ENCODE measurements at places on chromosomes 4 and X.

GRCh38 chr4:163482190-163482589 is 8.6 kb upstream of the TKTL2 start:
- no peak for DNase-seq

DNA sequence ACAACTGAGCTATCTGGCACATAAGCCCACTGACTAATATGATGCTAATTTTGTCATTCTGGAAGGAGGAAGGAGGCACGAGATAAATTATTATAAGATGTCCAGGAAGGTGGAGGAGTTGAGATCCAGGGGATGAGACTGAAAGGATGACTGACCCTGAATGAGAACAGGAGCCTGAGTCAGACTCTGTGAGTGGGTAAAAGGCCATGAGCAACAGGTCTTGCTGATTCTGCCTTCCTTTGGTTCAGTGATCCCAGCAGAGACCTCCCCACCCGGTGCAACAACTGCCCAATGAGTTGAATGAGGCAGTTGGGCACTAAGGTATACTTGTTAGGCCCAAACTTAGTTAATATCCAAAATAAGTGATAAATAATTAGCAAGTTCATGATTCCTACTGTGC is 238.1 kb upstream of the GPC4 start:
- no peak for DNase-seq

GRCh38 chr4:1544861-1545281 is 138.6 kb upstream of the NKX1-1 start:
- DNase-seq, result no peak

GRCh38 chrX:72316408-72317110 is 10.8 kb upstream of the CITED1 start:
- no peak for DNase-seq

- DNase-seq, result peak; percentile 22
These were observed 120.8 kb upstream of the PJA1 start for GRCh38 chrX:69285881-69286564.

GRCh38 chr4:38177035-38177546 is 216.9 kb downstream of the PTTG2 start:
- DNase-seq, result peak; percentile 39

DNA sequence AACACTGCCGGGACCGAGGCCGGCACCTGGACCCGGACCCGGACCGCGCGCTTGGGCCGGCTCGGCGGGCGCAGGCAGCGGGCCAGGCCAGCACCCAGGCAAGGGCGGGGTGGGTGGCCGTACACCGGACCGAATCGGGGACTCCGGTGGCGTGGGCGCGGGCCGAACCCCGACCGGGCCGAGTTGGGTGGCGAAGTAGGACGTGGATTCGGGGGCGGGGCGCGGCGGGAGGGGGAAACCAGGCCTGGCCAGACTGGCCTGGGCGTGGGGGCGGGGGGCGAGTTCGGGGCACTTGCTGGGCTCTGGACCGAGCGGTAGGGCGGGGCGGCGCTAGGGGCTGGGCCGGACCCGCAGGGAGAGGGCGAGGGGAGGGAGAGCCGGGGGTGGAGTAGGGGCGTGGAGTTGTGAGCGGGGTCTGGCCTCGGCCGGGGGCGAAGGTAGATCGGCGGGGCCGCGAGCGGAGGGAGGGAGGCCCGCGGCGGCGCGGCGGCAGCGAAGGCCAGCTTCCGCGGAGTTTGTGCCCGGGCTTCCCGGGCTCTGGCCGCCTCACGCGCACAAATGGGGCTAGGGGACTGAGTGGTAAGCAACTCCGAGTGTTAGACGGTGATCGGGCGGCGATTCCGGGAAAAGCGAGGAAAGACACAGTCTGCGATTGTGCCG is 1.8 kb upstream of the BCORL1 start:
- DNase-seq, result no peak

GRCh38 chr4:160546201-160546600 is 1443.3 kb downstream of the RAPGEF2 start:
- DNase-seq, result no peak

GRCh38 chrX:85620466-85620865 is 241.0 kb upstream of the POF1B start:
- no peak for DNase-seq

GRCh38 chrX:66009231-66009845 is 30.5 kb downstream of the VSIG4 start:
- DNase-seq, result no peak

DNA sequence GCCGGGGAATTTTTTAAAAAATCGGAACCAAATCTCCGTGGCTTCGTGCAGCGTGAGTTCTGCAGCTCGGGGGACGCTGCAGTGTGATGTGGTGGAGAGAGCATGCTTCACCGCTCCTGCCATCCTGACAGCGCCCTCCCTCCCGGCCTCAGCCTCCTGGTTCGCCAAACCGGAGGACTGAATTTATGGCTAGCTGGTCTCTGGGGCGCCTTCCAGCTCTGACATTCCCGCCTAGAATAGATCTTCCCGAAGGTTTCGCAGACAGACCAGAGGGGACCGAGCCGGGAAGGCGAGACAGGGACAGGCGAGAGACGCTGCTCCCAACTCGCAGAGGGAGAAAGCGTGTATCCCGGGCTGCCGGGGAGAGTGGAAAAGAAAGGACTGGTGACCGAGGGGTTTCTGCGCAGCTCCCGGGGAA is 25.9 kb downstream of the HOPX start:
- DNase-seq, result no peak

DNA sequence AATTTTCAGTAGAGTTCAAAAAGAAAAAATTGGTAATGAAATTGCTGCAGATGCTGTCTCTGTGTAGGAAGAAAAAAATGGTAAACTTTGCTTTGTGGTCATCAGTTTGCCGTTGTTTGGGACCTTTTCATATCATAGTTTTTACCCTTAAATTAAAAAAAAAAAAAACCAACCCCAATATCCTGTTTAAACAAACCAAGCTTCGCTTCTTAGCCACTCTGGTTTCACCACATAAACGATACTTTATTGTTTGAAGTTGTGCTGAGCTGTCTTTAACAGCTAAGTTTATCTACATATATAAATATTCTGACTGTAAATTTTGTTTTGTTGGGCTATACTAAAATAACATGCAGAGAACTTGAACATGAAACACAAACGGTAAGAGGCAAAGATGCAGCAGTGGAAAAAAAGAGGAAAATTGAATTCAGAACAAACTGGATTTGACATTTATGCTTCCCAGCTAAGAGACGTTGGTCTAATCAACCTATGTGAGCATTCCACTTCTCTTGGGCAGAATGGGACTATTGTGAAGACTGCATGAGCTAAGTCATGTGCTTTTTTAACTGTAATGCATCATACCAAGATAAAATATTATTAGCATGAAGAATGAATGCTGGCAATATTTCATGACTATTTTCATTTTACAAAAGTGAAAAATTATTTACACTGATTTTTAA is 15.7 kb upstream of the H2AZ1 start:
- no peak for DNase-seq

DNA sequence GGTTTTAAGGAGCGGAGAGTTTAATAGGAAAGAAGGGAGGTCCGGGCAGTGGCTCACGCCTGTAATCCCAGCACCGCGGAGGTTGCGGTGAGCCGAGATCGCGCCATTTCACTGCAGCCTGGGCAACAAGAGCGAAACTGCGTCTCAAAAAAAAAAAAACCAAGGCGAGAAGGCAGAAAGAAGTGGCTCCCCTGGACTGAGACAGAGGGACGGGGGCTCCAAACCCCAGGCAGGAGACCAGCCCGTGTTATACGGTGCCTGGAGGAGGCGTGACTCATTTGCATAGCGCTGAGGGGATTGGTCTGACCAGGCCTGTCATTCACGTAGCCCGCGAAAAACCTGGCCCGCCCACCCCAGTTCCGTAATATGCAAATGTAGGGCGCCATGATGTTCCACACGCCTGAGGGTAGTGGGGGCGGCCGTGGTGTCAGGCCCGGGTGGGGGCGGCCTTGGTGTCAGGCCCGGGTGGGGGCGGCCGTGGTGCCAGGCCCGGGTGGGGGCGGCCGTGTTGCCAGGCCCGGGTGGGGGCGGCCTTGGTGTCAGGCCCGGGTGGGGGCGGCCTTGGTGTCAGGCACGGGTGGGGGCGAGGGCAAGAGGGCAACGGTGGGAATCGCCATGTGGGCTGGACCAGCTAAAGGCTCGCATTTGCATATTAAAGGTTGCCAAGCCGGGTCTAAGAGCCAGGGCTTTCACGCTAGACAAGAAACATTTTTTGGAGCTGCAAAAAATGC is 2.1 kb downstream of the PLCXD1 start:
- peak; percentile 81 for DNase-seq

DNA sequence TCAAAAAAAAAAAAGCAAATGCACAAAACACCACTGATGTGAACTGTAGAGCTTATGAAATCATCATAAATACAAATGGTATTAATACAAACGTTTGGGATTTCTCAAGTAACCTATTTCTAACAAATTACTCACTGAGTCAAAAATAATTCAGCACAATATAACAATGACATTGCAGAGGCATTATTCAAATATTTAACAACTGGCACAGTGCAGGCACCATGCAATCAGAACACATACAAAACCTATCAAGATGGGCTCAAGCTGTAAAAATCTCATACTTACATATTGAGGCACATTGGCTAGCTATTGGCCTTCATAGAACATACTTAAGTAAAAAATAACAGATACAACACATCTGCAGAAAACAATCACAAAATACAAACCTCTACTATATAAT is 81.1 kb downstream of the LRBA start:
- DNase-seq, result no peak

GRCh38 chr4:26723216-26723615 is 137.4 kb upstream of the STIM2 start:
- no peak for DNase-seq

- DNase-seq, result no peak
These were observed 11.5 kb upstream of the CHST7 start for GRCh38 chrX:46561824-46562657.

DNA sequence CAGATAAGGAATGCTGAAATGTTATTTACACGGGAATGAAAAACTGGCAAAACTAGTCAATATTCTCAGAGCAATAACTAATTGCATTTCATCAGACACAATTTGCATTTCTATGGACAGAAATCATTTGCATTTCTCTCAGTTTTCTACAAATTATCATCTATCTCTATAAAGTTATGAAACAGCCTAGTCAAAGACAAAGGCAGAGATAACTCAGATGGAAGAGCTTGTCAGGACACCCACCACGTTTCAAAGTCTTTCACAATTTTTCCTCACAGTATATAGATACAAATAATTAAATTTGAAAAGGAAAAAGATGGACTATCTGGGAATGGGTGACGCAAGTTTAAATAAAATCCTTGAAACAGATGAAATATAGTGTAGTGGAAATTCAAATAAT is 230.8 kb downstream of the GASK1B start:
- no peak for DNase-seq

GRCh38 chr4:99921174-99921573 is 25.2 kb downstream of the DNAJB14 start:
- DNase-seq, result no peak

- no peak for DNase-seq
These were observed 191.9 kb downstream of the FBXW7 start for GRCh38 chr4:152344001-152344400.

DNA sequence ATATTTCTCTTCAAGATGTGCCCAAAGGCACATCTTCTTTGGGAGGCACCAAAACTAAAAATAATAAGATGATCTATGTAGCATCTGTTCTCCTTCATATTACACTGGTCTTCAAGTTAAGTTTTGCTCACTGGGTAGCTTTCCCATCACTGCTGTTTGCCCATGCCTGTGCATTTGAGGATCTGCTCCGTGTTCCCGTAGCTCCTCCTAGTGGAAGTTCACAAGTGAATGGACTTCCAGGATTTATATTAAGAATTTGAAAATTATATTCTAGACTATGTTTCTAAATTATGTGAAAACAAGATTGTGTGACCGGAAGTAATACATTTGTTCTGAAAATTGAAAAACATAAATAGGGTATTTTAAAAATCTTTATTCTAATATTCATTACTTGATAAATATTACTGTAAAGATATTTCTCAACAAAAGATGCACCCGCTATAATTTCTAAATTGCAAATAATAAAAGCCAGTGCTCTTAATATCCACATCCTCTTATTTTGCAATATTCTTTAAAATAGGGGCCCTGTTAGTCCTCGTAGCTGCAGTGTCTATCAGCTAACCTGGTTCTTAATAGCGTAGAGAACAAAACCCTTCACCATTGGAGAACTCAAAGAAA is 147.7 kb downstream of the RBM46 start:
- DNase-seq, result no peak

- DNase-seq, result no peak
These were observed 223.1 kb downstream of the AFF2 start for GRCh38 chrX:148723551-148723950.

DNA sequence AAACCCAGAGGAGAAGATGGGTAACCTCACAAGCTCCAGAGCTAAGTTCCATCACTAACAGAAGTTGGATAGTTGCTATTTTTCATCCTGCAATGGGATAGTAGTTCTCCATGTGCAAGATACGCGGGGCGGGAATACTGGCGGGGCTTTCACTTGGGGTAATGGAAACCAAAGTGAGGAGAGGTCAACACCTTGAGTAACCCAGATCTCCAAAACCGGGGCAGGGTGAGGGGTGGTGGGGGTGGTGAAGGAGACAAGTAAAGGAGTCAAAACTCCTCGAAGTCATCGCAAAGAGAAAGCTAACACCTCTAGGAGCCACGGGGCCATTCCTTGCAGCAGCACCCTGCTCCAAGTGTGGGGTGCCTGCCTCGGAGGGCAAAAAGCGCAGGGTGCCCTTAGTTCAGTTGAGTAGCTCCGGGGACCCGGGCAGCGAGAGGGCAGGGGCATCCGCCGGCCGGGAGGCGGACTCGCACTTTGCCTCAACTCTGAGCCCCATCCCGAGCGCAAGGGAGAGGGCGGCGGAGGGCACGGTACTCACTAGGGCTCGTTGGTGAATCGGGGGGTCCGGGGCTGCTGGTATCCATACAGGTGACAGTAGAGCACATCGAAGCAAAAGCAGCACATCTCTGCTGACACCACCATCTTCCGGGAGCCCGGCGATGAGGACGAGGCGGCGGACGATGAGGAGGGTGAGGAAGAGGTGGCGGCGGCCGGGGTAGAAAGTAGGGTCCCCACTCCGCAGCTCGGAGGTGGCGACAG is 645 bp downstream of the AMMECR1 start:
- DNase-seq, result peak; percentile 6

GRCh38 chrX:19805046-19805690 is 82.2 kb downstream of the SH3KBP1 start:
- DNase-seq, result no peak

DNA sequence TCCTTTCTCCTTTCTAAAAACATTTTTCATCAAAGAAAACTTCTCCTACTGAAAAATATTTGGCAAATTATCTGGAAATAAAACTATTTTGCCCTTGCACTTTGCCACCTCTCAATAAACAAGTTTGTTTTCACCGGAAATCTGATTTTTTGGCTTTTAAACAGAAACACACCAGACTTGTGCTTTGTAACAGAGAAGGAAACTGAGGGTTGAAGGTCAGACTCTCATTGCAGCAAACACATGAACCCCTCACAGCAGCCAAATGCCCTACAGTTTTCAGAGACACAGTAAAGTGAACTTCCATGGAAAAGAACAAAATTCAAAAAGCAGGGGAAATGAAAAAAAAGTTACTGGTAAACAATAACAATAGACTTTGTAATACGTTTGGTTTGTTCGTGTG is 95.6 kb upstream of the WDR17 start:
- DNase-seq, result no peak

- DNase-seq, result no peak
These were observed 73.9 kb downstream of the REELD1 start for GRCh38 chr4:146288193-146288592.
